ENCODE measurements at places on chromosomes 3 and 15. TPM values are rescaled to one million over a fixed set of nuclear protein-coding genes. Genes with fewer than 3 reads are reported as not detected.
A peak's percentile ranks its signal among the peaks of the same experiment; 100 is the strongest.

DNA sequence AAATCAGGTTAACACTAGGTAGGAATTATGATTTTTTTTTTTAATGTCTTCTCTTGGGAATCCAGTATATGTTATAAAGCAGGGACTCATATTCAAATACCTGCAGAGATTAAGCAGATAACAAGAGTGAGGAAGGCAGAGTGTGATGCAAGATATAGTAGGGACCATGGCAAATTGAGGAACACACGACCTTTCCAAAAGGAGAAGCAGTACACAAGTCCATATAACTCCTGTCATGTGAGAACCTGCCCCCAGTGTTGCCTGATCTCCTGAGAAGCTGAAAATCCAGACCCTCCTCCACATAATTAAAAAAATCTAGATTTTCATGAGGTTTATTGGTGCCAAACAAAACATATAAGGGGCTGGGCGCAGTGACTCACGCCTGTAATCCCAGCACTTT lies 3.6 kb downstream of the RFC4 start:
- peak overlapping the region; percentile 87 for H3K27ac ChIP-seq
- no peaks in the 10 kb centered on the region for H3K27me3 ChIP-seq
- H3K36me3 ChIP-seq, result peaks cover 29% of the 10 kb centered on the region

GRCh38 chr3:125116311-125117080 lies 60.7 kb upstream of the HEG1 start:
- H3K4me1 ChIP-seq, result peaks cover 42% of the 10 kb centered on the region
- no peaks in the 10 kb centered on the region for H3K36me3 ChIP-seq
- H3K27ac ChIP-seq, result no peak overlapping the region

GRCh38 chr3:121481106-121481880 lies 64.5 kb downstream of the POLQ start:
- H3K4me1 ChIP-seq, result no peaks in the 10 kb centered on the region
- no peak overlapping the region for H3K4me3 ChIP-seq
- H3K27me3 ChIP-seq, result no peaks in the 10 kb centered on the region
- H3K36me3 ChIP-seq, result peaks cover 10% of the 10 kb centered on the region
- DNase-seq, result no peak

DNA sequence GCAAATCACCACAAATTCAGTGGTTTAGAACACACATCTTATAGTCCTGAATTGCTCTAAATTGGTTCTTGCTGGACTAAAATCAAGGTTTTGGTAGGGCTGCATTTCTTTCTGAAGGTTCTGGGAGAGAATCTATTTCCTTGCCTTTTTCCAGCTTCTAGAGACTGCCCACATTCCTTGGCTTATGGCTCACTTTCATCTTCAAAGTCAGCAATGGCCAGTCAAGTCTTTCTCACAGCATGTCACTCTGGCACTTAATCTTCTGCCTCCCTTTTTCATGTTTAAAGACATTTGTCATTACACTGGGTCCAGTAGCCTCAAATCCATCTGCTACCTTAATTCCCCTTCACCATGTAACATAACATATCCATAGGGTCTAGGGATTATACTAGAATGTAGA lies 149.0 kb downstream of the NEK10 start:
- peaks cover 13% of the 10 kb centered on the region for H3K4me1 ChIP-seq
- no peak for DNase-seq
- H3K27me3 ChIP-seq, result no peaks in the 10 kb centered on the region
- H3K27ac ChIP-seq, result no peak overlapping the region
- no peaks in the 10 kb centered on the region for H3K36me3 ChIP-seq

DNA sequence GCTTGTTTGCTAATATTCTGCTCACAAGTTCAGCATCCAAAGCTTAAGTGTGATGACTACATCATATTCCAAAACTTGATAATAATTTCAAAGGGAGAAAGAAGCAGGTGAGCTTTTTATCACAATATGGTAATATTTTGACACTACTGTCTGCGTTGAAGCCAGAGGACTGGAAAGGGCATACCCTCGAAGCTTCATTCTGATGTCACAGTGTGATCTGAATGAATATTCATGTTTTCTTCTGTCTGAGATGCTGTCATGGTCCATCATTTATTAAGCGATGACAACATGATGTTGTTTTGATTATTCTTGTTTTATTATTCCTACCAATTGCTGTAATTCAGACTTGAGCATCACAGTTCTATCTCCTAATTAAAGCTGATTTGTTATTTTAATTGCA lies 625.4 kb downstream of the ZPLD1 start:
- H3K4me1 ChIP-seq, result no peaks in the 10 kb centered on the region
- peaks cover 5% of the 10 kb centered on the region for H3K27me3 ChIP-seq
- H3K4me3 ChIP-seq, result no peak overlapping the region
- no peak for DNase-seq
- no peak overlapping the region for H3K27ac ChIP-seq
- H3K36me3 ChIP-seq, result no peaks in the 10 kb centered on the region

GRCh38 chr15:81536356-81536755 lies 162.3 kb upstream of the TMC3 start:
- H3K4me3 ChIP-seq, result no peak overlapping the region
- peaks cover 18% of the 10 kb centered on the region for H3K27me3 ChIP-seq
- H3K4me1 ChIP-seq, result no peaks in the 10 kb centered on the region
- H3K36me3 ChIP-seq, result no peaks in the 10 kb centered on the region
- H3K27ac ChIP-seq, result no peak overlapping the region

- peaks cover 17% of the 10 kb centered on the region for H3K27me3 ChIP-seq
- no peak for DNase-seq
- H3K4me3 ChIP-seq, result no peak overlapping the region
- H3K27ac ChIP-seq, result no peak overlapping the region
- H3K36me3 ChIP-seq, result no peaks in the 10 kb centered on the region
These were observed 63.4 kb upstream of the VEPH1 start for GRCh38 chr3:157566596-157566995.

The MESP2 gene
- not detected for total RNA-seq

The GOLGA6B gene
- not detected for total RNA-seq

The LRRN1 gene
- 0.58 TPM for total RNA-seq

The ATP13A5 gene
- total RNA-seq, result not detected

All from activated T-cell treated with anti-CD3 and anti-CD28 coated beads, Interleukin-2, amount 50 U/mL, for 72 hours (primary cell).